ENCODE measurements at places on chromosomes 13 and 19.

DNA sequence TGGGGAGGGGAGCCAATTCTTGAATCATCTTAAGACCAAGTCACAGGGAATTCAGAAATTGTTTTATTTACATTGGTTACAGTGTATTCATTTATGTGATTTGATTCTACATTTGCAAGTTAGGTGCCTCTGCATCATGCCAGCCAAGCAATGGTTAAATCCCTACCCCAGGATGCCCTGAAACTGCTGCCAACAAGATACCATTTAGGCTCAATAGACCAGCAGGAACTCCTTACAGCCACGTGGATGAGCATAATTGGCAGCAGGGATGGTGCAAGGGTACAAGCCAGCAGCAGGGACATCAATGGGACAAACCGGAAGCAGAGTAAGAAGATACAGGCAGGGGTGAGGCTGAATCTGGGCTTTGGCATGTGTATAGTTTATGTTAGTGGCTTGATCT lies 72.4 kb upstream of the NBEA start:
- DNase-seq, result no peak

DNA sequence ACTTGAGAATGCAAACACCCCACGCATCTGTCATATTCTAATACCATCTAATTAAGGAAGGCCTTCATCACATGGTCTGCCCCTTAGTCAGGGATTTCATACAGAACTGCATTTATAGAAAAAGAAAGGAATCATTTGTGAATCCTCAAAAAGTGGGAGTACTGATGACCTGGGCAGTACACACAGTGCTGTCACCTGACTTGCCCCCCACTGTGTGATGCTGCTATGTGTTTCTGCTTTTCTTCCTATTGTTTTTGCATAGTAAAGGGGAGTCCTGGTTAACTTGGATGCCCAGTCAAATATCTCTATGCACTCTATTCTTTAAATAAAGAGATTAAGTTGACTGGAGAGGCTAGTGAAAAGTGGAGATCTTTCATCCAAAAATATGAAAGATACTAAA lies 1921.2 kb upstream of the PRR20A start:
- no peak for DNase-seq

- no peak for DNase-seq
Observed at GRCh38 chr19:27815985-27816384, 1397.0 kb downstream of the UQCRFS1 start.

DNA sequence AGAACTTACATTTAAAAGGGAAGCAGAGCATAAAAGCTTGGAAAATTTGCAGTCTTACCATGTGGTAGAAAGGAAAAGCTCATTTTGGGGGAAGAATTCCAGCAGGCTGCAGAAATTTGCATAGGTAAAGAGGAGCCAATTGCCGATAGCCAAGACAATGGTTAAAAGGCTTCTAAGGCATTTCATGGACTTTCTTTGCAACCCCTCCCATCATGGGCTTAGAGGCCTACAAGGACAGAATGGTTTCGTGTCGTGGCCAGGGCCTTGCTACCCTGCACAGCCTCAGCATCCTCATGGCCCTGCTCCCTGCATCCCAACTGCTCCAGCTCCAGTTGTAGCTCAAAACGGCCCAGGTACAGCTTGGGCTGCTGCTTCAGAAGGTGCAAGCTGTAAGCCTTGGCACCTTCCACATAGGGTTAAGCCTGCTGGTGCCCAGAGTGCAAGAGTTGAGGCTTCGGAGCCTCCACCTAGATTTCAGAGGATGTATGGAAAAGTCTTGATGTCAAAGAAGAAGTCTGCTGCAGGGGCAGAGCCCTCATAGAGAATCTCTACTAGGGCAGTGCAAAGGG lies 420.3 kb downstream of the PCDH17 start:
- DNase-seq, result no peak

DNA sequence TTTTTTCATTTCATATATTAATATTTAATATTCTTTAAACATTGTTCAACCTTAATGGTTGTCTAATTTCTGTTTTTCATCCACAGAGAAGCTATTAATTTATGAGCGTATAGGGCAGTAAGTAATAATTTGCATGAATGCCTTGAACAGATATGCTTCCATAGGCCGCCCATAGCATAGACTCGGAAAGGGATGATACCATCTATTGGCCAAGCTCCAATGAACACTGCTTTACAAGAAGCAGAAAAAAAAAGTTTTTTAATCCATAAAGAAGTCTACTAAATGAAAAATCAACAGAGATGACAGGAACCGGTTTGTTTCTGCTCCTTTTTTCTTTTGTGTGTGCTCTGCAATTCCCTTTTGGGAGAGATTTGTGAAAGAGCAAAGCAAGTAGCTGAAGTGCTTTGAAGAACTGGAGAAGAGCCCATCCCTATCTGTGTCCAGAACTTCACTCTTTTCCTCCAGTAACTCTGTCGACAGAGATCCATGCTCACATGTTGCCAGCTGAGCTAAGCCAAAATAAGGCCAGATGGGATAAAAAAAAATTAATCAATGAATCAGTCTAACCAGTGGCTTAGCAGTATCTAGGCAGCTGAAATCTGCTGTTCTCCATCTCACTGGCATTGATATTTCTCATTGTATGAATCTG lies 215.9 kb upstream of the SOX21 start:
- no peak for DNase-seq

GRCh38 chr19:45400192-45400591 lies 4.7 kb downstream of the PPP1R13L start:
- no peak for DNase-seq

DNA sequence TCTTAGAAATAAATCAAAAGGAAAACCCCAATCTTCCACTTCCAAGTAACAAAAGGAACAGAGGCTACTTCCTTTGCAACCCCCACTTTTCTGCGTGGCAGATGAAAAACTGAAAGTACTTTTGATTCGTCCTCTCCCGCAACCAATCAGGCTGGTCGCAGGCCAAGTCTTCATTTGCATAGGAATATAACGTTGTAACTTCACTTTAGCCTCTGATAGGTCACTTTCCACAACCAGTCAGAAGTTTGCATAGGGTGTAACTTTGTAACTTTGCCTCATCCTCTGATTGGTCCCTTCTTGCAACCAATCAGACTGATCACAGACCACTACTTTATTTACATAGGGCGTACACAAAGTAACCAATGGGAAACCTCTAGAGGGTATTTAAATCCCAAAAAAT lies 37.2 kb downstream of the TGDS start:
- no peak for DNase-seq

DNA sequence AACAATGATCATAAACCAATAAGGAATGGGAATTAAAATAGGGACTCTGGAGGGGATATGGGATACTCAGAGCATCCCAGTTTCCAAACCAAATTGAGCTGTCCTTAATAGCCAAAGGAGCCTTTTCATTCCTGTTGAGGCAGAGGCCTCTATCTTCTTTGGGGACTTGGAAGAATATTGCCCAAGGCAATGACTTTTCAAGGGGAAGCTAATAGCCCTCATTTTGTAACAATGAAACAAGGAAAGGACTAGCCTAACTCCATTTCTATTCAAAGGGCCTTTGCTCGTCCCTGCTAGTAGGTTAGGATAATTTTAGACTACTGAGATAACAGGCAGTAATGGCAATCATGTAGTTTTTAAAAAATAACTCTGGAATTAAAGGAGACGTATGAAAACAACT lies 789.8 kb upstream of the SLITRK5 start:
- DNase-seq, result no peak

- peak; percentile 74 for DNase-seq
Observed at GRCh38 chr13:110015253-110015652, 228.9 kb upstream of the IRS2 start.

- no peak for DNase-seq
Observed at GRCh38 chr13:37364007-37364406, 234.6 kb downstream of the POSTN start.

- DNase-seq, result no peak
Observed at GRCh38 chr19:16921766-16922591, 33.2 kb downstream of the F2RL3 start.

DNA sequence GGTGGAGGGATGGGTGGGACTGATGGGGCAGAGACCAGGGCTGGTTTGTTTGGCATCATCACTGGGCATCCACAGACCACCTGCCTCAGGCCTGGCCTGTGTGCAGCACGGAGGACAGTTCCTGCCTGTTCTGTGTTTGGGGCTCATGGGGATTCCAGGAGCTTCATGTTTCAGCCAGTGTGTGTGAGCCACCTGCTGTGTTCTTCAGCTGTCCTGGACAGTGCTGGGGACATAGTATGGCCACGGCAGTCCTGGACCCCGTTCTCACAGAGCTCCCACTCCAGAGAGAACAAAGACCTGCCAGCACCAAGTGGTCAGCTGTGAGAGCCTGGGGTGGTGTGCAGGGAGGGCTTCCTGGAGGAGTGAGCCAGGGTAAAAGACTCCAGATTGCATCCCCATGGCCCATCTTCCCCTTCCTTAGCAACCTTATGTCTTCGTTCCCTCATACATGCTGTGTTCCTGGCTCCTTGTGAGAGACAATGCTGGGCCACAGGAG lies 2.0 kb upstream of the CCDC97 start:
- no peak for DNase-seq

GRCh38 chr13:85469320-85469719 lies 329.9 kb downstream of the SLITRK6 start:
- no peak for DNase-seq

GRCh38 chr13:109254274-109254673 lies 532.1 kb downstream of the IRS2 start:
- DNase-seq, result no peak

- no peak for DNase-seq
Observed at GRCh38 chr13:20738616-20739015, 35.1 kb downstream of the IL17D start.

GRCh38 chr13:113906571-113906970 lies 42.7 kb upstream of the GAS6 start:
- peak; percentile 30 for DNase-seq

DNA sequence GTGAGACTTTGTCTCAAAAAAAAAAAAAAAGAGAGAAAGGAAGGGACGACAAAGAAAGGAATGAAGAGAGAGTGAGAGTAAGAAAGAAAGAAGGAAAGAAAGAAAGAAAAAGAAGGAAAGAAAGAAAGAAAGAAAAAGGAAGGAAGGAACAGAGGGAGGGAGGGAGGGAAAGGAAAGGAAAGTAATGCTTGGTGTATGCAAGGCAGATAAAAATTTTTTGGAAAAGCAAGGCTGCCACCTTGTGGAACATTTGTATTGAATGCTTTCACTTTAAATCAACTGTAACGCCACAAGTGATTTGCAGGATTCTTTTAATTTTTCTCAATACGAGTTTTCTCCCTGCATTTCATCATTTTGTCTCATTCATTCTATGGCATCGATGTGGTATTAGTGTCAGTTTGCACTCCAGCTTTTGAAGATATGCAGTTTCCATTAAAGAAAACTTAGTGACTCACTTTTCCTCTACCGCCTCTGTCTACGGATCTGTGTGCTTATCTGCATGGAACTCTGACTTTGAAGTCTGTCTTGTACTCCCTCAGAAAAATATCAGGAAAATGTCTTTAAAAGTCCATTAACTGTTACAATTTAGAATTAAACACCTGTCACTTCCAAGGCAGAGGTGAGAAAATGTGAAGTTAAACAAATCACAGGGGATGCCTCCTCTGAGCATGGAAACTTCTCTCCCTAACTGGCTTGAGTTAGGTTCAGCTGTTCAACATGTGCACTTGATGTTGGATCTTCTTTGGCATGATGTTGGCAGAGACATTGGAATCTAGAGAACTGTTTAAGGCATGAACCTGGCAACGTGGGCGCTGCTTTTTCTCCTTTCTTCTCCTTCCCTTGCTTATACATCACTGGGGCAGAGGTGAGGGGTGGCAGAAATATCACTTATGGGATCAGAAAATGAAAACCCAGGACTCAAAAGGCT lies 20.0 kb upstream of the ZDHHC20 start:
- DNase-seq, result peak; percentile 61
